ENCODE measurements at places on chromosomes 12 and 14.

DNA sequence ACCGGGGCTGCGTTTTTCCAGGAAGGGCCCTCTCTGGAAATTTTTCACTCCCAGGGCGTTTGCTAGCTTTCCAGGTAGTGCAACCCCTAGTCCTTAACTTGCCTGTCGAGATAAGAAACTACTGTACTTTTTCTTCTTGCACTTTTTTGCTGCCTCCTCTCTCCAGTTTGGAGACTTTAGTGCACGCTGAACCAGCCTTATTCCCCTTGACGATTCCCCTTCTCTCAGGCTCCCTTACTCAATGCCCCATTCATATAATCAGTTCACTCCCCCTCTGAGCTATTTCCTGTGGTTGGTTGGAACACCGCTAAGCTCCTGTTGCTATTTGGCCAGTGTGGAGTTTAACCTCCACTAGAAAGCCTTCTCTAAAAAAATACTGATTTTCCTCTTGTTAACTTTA is 682 bp downstream of the CREBL2 start:
- peak; percentile 77 for DNase-seq

- no peak for DNase-seq
These were observed 333.8 kb downstream of the TRHDE start for GRCh38 chr12:72605975-72606374.

DNA sequence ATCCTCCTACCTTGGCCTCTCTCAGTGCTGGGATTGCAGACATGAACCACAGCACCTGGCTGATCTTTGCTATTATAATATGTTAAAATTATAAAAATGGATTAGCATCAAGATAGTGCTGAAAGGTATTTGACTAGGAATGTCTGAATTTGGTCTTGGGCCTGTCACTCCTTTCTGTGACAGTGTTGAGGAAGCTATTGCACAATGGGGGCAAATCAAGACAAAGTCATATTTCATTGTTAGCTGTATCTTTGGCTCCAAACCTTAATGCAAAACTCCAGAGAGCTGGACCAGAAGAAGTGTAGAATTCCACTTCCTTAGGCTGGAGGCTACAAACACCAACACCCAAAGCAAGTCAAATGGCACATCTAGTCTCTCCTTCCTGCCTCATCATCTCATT is 42.2 kb downstream of the ZCRB1 start:
- no peak for DNase-seq

- DNase-seq, result no peak
These were observed 38.0 kb upstream of the ESRRB start for GRCh38 chr14:76337635-76338545.

- DNase-seq, result no peak
These were observed 40.2 kb downstream of the SCARB1 start for GRCh38 chr12:124823272-124823970.

DNA sequence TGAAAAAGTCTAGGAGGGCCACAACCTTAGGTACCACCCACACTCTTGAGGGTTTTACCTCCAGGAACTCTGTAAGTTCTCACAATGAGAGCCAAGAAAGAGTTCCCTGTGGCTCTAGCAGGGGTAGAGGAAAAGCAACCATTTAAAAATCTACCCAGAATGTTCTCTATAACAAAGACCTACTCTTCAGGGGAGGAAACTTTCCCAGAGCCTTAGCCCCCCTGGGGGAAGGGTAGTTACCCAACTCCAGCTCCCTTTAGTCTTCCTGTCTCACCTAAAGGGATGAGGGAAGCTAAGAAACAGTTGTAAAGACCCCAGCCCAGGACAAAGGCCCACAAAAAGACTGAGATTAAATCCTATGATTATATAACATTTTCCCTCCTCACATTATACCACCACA is 46.2 kb upstream of the JDP2 start:
- no peak for DNase-seq

- no peak for DNase-seq
These were observed 209.1 kb upstream of the DAAM1 start for GRCh38 chr14:58979325-58979724.

DNA sequence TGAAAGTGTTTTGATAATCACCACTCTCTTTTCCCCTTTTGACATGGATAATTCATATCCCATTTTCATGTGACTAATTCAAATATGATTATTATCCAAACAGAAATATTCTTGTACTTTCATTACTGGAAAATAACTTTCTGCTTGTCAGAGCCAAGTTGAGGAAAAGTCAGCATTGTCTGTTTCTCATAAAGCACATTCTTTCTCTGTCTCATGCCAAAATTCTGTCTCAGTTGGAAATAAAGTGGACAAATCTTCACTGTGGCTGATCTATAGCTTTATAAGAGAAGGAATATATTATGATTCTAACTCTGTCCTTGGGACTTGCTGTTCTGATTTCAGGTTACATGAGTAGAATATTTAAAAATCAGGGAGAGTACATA is 22.7 kb upstream of the PRICKLE1 start:
- no peak for DNase-seq

- no peak for DNase-seq
These were observed 251.0 kb downstream of the FBXL14 start for GRCh38 chr12:1343422-1343821.

DNA sequence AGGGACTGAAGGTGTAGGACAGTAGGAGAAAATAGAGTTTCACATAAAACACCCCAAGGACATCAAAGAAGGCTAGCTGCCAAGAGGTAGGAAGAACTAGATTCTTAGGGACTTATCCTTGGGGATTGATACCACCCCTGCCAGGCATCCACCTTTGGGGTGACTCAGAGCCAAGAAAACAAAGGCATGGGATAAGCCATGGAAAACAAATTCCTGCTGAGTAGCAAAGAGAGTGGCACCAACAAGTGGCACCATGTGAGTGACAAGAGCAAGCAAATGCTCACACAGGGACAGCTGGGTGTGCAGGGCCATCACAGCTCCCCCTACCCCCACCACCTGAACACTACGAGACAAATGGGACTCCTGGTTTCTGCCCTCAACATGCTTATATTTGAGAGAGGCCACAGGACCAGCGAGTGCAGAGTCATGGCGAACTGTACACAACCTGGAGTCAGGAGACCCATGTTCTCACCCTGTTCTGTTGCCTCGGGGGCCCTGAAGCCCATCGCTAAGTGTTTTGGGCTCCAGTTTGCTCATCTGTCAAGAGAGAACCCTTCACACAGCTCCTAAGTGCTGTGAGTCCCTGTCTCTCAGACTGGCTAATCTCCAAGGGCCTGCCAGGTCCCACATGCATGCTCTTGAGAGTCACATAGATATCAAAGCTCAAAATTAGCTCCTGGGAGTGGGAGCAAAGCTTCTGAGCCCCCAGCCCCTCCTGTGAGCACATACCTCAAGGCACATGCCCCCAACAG is 91.9 kb downstream of the DPF3 start:
- DNase-seq, result no peak

- DNase-seq, result no peak
These were observed 35.8 kb upstream of the BBS10 start for GRCh38 chr12:76383988-76384387.

GRCh38 chr12:50053583-50053982 is 3.8 kb upstream of the ASIC1 start:
- no peak for DNase-seq

DNA sequence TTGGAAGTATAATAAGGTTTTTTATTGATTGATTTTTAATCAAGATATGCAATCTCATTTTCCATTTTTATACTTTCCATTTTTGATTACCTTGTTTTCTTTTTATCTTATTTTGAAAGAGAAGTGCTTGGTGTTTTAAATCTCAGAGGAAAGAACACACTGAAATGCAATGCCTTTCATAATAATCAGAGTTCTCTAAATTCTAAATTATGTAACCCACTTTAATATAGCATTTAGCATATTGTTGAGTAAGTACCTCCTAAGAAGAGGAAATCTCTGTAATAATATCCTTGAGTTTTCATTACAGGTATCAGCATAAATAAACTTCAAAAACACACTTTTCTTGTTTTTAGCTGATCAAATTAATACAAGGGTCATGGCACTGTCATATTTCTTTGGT is 96.9 kb downstream of the GTF2A1 start:
- DNase-seq, result no peak

DNA sequence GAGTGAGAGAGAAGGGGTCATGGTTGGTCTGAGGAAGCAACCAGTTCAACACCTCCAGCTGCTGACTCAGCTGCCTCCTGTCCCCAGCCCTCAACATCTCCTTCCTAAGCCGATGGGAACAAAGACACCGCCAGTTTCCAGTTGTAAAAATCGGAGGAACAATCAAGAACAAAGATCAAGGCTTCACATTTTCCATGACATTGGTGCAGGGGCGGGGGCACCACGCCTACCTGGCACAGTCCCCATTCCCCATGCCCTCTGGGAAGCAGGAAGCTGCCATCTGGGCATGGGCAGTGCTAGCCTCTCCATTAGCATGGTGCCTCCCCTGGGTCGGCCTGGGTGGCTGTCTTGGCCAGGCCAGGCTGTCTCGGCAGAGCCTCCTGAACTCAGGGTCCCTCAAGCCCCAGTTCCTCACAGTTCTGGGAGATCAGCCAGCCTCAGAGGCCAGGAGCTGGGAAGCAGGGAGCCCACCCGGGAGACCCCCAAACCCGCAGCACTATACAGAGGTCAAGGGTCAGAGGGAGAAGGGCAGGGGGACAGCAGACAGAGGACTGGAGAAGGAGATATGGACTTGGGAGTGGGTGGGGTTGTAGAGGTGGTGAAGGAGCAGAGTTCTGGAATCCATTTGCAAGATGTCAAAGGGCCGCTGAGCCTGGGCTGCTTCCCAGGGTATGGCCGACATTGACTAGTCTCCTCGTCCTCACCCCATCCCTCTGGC is 19.6 kb upstream of the TMEM106C start:
- no peak for DNase-seq

- peak; percentile 36 for DNase-seq
These were observed 37.1 kb downstream of the CMAS start for GRCh38 chr12:22083167-22083566.

DNA sequence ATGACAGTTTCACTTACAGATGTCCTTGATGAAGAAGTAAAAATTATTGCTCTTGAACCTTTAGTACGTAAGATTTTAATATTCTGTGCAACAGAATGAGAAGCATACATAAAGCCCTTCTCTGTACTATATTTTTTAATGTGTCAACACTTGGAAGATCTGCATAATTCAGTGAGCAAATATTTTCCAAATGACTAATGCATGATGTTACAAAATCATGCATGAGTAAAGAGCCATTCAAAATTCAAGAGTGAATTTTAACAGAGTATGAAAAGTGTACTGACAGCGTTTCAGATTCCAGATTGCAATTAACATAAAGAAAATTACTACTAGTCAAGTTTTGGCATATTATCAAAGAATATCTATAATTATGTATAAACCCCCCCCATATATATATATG is 101.4 kb upstream of the BBS10 start:
- DNase-seq, result peak; percentile 77

DNA sequence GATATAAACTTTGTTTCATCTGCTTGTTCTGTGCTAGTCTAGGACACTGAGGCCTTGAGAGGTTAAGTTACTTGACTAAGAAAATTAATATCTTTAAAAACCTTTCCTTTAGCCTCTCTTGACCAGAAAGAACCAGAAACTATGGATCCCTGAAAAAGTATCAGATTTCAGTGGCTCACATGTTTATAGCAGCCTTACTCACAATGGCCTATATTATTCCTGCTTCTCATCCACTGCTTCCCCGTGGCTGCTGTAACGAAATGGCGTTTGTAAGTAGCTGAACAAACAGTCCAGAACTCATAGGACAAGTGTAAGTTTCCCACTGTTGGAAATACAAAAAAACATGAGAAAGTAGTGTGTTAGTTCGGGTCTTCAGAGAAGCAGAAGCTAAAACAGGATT is 3.2 kb upstream of the PYGL start:
- no peak for DNase-seq

DNA sequence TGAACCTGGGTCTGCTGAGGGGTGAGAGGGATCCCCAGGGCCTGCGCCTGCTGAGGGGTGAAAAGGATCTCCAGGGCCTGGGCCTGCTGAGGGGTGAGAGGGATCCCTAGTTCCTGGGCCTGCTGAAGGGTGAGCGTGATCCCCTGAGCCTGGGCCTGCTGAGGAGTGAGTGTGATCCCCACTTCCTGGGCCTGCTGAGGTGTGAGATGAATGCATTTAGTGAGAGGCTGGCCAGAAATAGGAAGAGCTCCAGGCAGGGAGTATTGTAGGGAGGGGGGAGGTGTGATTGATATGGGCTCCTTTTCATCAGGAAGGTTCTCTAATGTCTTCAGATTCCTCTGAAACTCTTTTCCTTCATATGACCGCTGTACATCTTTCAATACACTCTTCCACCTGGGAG is 43.0 kb downstream of the FAM186A start:
- no peak for DNase-seq

GRCh38 chr14:26261368-26262122 is 336.3 kb downstream of the NOVA1 start:
- DNase-seq, result no peak

GRCh38 chr12:63045020-63045860 is 105.8 kb downstream of the AVPR1A start:
- no peak for DNase-seq

DNA sequence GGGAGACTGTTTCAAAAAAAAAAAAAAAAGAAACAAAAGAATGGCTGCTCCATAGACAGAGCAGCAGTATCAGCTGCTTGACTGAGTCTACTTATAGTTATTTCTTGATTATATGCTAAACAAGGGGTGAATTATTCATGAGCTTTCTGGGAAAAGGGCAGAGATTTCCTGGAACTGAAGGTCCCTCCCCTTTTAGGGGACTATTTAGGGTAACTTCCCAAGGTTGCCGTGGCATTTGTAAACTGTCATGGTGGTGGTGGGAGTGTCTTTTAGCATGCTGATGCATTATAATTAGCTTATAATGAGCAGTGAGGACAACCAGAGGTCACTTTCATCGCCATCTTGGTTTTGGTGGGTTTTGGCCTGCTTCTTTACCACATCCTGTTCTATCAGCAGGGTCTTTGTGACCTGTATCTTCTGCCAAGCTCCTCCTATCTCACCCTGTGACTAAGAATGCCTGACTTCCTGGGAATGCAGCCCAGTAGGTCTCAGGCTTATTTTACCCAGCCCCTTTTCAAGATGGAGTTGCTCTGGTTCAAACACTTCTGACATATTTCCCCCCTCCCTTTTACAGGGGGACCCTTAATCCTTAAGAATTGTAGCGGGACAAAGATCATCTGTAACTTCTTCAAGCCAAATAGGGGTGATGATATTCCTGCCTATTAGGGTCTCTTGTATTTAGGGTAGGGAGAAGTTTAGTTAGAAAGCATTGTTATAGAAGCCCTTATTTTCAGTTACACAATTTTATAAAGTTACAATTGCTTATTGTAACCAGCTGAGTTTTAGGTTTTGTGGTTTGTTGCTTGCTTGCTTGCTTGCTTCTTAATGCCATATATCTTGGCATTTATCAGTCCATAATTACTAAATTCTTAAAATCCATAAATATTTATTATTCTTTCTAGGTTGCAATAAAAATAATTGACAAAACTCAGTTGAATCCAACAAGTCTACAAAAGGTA is 42.5 kb downstream of the MARK3 start:
- DNase-seq, result peak; percentile 19
